Nephron progenitor cell (in vitro differentiated cells): ENCODE measurements at places on chromosomes 7 and 10.

GRCh38 chr10:90614631-90615030 lies 243.2 kb downstream of the HTR7 start:
- no peak for DNase-seq

DNA sequence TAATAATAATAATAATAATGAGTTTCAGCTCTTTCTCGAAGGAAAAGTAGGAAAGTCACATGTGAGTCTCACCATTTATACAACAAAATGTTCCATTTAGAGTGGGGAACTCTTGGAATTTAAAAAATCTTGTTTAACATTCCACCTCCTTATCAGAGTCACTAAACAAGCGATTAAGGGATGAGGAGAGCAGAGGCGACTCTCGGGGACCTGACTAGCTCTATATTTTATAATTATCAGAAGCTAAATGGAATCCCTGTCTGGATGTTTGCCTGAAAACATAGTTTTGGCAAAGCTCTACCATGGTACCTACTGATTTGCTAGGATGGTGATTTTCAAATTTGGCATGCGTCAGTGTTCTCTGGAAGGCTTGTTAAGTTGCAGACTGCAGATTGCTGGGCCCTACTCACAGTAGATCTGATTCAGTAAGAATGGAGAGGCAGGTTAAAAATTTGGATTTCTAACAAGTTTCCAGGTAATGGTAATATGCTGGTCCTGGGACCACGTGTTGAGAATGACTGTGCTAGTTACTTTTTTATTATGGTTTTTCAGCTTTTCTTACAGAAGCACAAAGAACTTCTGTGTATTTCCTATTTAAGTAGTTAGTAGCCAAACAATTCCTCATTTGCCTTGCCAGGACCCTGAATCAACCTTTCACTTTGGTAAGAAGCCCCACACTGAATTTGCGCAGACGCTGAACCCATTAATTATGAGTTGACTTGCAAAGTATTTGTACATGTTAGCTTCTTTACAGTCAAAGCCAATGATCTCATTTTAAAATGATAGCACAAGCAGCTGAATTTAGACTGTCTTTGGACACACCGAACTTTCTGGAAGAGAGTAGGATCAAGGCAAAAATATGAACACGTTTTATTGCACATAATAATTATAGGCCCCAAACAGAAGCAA lies 39.5 kb downstream of the CPED1 start:
- no peak for DNase-seq

GRCh38 chr7:105980645-105981396 lies 17.8 kb downstream of the CDHR3 start:
- DNase-seq = no peak

GRCh38 chr10:29271877-29272276 lies 17.0 kb upstream of the LYZL1 start:
- DNase-seq = no peak

- DNase-seq = no peak
Observed at GRCh38 chr10:12841826-12842225, 159.7 kb downstream of the CCDC3 start.

GRCh38 chr7:91352091-91352490 lies 87.9 kb downstream of the FZD1 start:
- no peak for DNase-seq

DNA sequence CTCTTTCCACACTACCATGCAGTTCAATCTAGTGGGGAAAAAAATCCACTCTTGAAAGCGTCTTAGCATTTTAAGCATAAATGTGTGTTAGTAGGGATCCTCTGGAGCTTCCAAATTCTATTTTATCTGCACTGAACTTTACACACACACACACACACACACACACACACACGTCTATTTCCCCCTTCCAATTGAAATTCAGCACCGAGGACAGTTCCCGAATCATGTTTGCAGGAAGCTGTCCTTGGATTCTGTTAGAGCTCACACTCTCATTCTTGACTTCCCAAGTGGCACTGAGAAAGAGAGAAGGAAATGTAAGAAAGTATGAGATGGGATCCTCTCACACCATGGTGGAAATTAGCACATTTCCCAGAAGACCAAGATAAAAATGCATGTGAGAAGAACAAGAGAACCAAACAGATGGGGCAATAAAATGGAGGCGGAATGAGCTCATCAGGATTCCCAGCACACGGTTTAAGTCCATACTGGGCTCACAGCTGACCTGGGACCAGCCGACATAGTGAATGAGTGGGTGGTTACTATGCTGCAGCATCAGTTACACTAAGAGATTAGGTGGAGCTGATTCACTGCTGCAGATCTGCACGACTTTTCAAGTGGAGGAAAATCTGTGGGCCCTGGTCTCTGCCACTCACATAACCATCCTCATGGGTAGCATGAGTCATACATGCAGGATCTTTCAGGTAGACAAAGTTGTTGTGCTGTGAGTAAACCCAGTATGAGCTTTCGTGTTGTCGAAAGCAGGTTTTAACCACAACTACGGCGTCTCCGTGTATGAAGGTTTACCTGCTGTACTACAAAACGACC lies 3.3 kb upstream of the NPTX2 start:
- DNase-seq = peak; percentile 72

GRCh38 chr10:131890276-131891195 lies 10.3 kb upstream of the PPP2R2D start:
- no peak for DNase-seq

DNA sequence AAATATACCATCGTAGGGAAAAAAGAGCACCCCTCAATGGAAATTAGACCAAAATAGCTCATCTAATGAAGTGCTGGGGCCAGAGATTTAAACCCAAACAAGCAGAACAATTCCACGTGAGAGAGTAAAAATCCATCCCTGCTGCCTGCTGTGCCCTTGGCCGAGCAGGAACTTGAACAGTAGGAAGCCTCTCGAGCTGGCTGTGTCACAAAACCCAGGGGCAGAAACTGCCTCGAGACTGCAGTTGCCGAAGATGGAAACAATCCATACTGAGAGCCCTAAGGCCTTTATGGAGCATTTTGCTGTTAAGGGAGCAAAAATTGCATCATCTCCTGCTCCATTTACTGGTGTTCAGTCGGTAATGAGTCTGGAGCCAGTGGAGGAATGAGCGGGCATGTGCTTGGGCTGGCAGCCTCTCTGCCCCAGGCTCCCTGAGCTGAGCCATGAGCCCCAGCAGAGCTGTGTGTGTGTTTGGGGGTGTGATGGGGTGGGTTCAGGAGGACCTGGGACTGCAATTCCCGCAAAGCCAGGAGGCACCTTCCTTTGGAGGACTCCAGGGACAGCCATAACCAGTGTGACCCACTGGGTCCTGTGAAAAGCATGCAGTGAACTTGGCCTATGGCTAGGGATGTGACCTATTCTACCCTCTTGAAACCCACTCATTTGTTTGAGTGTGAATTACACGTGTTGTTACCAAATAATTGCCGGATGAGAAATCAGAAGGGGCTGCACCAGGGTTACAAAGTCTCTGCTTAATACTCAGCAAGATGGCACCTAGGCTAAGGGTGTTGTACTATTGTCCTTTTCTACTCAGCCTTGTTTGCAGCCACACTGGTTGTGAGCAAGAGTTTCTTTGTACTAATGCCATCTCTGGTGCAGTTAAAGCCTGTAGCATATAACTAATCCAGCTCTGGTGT lies 58.3 kb downstream of the CDHR3 start:
- no peak for DNase-seq

GRCh38 chr7:42315631-42316030 lies 78.6 kb upstream of the GLI3 start:
- no peak for DNase-seq

DNA sequence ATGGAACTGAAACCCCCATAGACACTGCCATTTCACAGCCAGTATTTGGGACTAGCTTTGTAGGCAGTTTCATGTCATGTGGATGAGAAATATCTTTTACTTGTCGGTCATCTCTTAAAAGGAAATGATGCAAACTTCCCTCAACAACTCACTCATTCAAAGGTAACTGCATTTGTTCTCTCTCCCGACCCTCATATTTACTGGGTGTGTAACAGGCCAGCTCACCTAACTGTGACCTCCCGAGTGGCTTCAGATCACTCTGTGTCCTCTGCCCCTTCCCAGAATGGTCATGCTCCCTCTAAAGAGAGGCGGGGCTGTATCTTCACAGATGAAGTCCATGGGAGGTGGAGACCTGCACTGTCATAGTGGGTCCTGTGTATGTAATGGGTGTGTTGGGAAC lies 14.7 kb downstream of the LRRC18 start:
- DNase-seq = no peak

DNA sequence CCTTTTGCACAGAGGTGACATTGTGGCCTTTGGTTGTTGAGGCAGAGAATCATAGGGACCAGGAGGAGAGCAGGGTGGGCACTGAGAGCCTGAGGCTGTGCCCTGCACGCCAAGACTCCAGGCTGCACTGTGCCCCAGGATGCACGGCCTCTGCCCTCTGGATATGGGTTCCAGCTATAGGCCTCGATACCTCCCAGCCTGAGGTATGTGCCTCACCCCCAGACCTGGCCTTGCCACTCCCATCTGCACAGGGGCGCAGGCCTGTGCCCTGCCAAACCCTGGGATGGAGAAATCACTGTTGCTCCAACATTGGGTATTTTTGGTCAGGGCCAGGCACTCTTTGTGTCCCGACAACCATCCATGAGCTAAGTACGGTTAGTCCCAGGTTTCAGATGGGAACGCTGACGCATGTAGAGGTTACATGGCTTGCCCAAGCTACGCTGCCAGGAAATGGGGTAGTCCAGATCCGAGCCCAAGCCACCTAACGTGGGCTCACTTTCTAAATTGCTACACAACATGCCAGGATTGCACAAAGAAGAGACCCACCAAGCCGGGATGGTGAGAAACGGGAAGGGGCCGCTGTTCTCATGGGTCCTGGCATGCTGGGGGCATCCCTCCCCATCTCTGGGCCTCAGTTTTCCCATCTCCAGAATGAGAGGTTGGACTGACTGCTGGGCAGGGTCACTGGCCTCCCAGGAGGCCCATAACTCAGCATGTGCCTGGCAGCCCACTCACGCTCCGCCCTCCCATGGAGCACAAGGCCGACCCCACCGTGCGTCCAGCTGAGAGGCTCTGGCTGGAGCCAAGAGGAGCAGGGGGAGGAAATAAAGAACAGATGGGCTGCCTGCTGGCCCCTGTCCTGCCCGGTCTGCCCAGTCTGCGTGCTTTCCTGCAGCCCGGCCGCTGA lies 44.2 kb downstream of the ZCCHC24 start:
- DNase-seq = peak; percentile 76

DNA sequence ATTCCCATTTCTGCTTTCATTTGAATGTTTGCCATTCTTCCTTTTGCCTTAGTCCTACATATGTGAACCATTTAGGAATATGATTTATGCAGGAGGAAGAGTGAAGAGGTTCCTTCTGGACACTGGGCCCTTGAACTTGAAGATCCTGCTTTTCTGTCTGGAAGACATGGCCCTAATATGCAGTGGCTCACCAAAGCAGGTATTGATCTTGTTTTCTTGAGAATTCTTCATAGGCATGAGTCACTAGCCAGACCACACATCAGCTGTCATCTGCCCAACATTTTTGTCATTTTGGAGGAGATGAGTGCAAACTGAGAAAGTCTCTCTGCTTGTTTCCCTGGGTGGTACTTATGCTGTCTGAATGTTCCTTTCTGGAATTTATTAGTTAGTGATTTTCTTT lies 382.6 kb downstream of the LRMDA start:
- no peak for DNase-seq

GRCh38 chr7:6675807-6676405 lies 30.8 kb downstream of the ZNF12 start:
- DNase-seq = no peak

GRCh38 chr7:27697861-27698430 lies 35.3 kb upstream of the HIBADH start:
- DNase-seq = no peak

GRCh38 chr10:82653244-82654155 lies 778.5 kb downstream of the NRG3 start:
- DNase-seq = no peak

DNA sequence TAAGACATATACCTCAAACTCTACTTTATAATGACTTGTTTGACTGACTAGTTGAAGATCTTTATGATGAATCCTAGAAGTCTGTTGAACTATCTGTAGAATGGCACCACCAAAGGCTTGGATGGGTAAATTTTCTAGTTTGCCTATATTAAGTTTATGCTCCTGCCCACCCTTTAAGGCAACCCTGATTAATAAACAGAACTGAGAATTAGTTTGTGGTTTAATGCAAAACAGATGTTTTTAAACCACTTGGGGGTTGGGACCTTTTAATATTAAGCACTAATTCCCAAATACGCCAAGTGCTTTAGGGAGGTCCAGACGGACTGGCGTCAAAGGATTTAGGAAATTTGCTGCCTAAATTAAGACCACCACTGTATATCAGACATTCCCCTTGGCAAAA lies 20.5 kb downstream of the SMNDC1 start:
- no peak for DNase-seq

GRCh38 chr7:32670110-32671025 lies 175.1 kb downstream of the AVL9 start:
- DNase-seq = no peak

DNA sequence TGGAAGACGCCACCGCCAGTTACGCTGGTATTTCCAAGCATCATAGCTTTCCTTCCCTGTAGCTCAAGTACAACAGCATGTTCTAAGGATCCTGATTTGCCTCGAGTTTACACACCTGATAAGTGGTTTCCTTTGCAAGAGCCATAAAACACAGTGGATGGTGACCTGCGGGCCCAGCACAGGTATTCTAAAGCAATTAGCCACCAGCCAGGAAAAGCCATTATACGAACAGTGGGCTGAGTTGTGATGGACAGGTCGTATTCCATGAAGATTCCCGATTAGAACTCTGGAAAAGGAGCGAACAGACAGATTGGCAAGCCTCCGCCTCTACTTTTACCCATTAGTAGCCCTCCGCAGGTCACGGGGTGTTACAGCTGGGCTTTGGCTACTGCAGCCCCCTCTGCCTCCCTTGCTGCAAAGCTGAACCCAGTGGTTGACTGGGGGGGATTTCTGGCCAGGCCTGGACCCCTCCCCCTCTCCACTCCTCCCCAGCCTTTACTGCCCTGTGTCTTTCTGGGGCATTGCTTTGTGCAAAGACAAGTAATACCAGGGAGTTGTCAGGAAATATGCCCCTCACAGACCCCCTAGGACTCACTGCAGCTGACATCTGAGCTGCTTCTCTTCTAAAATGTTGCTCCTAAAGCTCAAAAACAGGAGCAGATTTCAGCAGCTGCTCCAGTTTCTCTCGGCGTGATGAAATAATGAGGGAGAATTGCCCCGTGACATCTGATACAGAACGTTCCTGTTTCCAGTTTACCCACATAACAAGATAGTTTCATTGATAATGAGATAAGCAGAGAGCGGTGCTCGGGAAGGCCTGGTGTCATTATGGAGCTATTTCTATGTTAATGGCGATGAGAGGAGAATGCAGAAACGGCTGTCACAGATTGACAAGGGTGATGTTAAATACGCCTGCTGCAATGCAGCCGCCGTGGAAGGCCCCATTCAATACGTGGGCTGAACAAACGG lies 214.4 kb downstream of the CCSER2 start:
- no peak for DNase-seq
